ENCODE measurements at places on chromosomes 12 and 14.

DNA sequence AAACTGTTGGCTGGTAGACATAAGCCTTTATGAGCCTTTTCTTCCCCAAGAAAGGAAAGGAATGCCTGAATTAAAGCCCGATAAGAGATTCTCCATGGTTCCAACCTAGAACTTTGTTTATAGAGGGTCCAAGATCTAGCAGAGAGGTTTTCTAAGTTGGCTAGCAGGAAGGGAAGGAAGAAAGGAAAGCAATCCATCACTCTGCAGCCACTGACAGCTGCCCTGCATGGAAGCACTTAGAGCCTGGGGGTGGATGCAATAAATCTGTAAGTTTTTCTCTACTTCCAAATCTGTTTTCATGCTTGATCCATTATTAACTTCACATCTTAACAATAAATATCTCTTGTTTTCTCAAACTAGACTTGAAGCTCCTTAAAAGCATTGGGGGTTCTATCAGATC lies 224.4 kb downstream of the KSR2 start:
- no peak for DNase-seq

- peak; percentile 73 for DNase-seq
These were observed 567.9 kb downstream of the MED13L start for GRCh38 chr12:115709540-115710011.

DNA sequence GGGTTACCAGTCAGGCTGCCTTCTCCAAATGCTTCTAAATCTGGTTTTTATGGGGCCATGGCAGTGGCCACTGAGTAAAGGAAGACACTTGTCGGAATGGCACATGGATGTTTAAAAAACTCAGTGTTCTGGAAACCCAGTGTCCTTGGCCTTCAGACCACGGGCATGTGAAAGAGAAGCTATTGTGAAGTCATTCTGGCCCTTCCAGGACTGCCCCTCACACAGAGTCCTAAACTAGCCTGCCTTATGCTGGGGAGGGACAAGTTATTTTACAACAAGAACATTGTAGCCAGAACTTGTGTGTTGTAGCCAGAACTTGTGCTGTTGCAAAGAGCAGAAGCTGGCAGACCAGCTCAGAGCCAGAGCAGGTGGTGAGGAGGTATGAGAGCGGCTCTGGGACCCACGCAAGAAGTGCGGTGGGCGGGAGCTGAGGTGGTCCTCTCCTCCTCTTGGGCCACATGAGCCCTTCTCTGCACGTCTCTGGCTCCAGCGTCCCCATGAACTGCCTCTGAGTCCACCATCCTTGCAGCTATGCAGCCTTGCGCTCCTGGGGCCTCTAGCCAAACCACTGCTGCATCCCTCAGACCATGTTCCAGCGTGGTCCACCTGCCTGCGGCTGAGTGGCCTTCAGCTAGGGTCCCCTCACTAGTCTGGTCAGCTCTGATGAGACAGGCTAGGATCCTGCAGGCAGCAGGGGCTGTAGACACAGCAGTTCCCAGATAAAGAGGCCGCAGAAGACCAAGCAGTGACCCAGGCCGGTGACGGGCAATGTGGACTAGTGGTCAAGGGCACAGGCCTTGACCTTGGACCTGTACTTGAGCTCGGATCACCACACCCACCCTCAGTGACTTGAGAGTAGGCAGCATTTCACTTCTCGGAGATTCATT lies 32.5 kb downstream of the MMAB start:
- no peak for DNase-seq

DNA sequence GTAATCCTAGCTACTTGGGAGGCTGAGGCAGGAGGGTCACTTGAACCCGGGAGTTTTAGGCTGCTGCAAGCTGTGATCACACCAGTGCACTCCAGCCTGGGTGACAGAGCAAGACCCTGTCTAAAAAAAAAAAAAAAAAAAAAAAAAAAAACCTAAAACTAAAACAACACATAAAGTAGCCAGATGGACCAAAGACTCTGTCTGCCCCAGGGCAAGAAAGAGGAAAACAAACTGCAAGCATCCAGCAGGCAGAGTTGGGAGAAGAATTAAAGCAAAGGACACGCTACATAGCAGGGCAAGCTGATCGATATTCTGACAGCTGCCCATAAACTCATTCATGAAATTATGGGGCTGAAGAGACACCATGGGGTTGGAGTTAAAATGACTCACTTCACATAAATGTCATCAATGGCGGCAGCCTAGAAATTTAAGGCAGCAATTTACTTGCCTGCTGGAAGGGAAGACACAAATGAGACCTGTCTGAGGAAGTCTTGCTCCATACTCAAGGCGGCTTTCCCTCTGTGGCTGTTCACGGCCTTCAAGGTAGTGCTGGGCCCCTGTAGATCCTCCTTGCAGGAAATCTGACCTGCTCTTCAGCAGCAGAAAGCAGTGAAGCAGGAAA lies 259.1 kb upstream of the FKBP4 start:
- no peak for DNase-seq

- DNase-seq, result no peak
These were observed 53.1 kb downstream of the TSPAN9 start for GRCh38 chr12:3130057-3130830.

DNA sequence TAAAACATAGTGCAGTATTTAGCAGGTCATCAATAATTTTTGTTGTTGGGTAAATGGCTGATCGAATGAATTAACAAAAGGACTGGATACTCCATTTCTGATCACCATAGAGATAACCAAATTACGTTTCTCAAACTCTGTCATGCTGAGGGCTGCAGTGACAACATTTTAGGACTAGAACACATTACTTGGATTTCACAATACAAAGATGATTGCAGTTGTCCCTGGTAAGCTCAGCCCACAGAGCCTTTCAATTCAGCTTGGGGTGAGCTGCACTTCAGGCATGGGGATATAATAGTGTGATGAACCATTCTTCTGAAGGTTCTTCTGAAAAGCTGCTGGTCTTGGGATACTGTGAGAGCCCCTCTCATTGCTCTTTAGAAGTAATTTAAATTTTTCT lies 74.3 kb downstream of the FAR2 start:
- no peak for DNase-seq

GRCh38 chr12:118058881-118059280 lies 2.1 kb downstream of the WSB2 start:
- DNase-seq, result no peak

DNA sequence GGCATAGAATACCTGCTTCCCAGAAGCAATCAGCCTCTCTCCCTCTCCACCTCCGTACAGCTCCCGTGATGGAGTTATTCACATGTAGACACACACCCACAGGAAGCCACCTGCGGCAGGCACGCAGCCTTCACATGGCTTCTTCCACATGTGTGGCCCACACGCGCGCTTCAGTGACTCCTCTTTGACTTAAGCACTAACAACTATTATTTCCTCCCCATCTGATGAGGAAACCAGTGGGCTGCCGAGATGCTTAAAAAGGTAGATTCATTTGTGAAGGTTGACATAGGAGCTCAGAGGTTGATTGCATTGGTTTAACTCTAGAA lies 69.3 kb downstream of the PRMT8 start:
- DNase-seq, result no peak

GRCh38 chr12:105275997-105276733 lies 40.2 kb upstream of the APPL2 start:
- DNase-seq, result no peak

DNA sequence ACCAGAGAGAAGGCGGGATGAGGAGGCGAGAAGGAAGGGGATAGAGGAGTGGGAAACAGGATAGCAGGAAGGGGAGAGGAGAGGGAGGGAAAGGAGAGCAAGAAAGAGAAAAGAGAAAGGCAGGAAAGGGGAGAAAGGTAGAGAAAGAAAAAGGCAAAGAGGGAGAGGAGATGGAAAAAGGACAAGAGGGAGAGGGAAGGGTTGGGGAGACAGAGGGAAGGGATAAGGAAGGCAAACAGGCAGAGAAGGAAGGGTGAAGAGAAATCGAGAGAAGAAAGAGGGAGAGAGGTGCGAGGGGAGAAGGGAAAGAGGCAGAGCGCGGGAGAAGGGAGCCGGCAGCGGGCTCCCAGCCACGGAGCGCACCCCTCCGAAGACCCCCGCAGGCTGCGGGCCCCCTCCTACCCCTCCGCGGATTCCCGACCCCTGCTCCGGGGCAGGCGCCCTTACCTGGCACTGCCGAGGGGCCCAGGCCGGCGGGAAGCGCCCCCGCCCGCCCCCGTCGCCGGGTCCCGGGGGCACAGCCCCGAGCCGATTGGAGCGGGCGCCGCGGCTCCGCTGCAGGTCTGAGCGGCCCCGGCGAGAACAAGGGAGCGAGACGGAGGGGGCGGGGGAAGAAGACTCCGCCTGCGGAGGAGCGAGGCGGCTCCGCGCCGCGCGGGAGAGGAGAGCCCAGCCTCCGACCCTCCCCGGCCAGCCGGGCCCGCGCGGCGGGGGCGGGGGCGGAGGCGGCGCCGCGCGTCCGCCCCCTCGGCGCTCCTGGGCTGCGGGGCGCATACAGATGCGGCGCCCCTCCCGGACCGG lies at the start of gene CDH24:
CDH24 (minus strand) TSS at position 565 of the 801 bp plus-strand sequence. CDS start 1,787 bp downstream, outside the sequence.
- peak; percentile 85 for DNase-seq

- no peak for DNase-seq
These were observed at the start of gene ASB2 for GRCh38 chr14:93976477-93977057. TSS of gene ASB2 (minus strand) at chr14:93976570. CDS start at chr14:93964539, 12,031 bp downstream.

DNA sequence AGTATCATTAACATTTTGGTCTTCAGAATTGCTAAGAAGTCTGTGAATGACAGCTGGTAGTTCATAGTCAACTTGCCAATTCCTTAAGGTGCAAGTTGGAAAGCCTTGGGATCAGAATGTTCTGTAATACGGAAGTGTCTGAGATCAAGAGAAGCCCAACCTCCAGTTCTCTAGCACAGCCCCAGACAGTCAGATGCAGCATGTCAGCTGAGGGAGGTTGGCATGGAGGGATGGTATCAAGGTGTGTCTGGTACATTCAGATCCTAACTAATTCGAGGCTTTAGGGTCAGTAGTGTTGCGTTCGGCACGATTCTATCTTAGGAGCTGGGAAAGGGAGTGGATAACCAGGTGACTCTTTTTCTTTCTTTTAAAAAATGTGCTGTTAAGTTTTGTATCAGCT lies 38.3 kb downstream of the FNTB start:
- DNase-seq, result no peak

DNA sequence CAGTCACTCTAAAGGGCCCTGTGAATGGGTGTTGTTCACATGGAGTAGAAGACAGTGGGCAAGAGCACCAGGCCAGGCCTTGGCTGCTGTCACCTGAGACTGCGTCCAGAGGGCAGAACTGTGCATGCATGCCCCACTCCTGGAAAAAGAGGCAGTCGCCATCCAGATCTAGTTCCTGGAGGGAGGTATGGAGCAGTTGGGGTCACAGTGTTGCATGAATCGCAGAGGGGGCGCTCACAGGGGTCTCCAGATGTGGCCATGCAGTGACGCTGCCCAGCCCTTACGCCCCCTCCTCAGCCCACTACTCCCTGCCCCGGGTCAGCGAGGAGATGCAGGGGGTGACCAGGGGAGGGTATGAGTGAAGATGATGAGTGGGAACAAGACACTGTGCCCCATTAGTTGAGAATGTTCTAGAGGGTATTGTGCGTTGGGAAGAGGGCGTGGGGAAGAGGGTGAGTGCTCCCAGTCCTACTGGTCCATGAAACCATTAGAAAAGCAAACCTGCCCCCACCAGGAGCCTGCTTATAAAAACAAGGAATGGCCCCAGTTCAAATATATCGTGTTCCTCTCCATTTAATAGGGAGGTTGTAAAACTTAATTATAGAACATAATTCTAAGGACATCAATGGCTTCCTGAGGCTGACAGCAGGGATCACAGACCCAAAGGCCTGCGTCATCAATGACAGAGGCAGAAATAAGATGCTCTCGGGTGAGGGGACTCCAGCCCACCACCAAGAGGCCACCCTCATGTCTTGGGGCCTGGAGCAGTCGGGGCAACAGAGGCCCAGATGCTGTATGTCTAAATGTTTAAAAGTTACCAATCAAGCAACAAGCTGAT lies 32.2 kb upstream of the BCL7A start:
- no peak for DNase-seq

DNA sequence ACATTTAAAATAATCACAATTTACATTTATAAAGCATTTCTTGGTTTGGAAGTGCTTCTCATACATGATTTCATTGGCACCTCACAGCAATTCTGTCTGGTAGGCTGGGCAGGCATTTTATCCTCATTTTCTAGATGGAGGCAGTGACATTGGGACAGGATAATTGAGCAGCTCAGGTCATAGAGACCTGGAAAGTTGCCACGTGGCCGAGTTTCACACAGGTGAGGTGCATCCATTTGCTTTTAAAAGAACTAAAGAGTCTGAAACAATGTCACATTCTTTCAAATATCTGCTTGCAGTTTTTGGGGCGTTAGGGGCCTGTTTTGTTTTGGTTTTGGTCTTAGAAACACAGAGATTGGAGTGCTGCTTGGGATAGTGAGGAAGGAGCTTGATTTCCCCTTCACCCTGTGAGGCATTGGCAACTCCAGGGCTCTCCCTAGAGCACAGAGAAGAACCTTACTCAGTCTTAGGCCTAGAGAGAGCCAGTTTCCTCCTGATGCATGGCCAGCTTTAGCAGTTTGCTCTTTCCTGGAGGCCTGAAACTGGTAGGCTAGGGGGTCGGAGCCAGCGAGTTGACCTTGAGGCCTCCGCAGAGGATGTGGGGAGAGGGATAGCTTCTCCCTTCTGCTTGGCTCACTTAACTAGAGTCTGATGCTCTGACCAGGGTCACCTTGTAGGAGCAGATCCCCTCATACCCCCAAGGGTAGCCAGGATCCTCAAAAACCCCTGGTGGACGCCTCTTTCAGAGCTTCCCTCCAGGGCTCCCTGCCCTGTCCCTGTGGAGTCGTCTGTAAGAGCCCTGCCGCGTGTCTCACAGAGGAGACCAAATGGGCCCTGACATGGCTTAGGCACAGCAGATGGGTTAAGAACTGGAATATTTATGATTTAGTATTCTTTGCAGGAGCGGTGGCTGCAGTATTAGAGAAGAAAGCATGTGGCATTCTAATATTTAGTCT lies 34.9 kb upstream of the JDP2 start:
- DNase-seq, result no peak

- DNase-seq, result no peak
These were observed 56.4 kb upstream of the RERGL start for GRCh38 chr12:18146363-18146762.

DNA sequence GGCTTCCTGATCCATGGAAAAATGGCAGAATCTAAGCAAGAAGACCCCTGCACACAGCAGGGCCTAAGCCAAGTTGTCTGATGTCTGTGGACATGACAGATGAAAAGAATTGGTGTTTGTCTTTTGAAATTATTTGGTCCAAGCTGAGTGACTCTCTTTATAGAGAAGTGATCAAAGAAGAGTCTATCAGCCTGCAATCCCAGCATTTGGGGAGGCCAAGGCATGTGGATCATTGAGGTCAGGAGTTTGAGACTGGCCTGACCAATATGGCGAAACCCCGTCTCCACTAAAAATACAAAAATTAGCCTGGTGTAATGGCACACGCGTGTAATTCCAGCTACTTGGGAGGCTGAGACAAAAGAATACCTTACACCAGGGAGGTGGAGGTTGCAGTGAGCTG lies 64.8 kb upstream of the TUNAR start:
- DNase-seq, result no peak

- no peak for DNase-seq
These were observed 760 bp downstream of the TMEM19 start for GRCh38 chr12:71686658-71687025.

DNA sequence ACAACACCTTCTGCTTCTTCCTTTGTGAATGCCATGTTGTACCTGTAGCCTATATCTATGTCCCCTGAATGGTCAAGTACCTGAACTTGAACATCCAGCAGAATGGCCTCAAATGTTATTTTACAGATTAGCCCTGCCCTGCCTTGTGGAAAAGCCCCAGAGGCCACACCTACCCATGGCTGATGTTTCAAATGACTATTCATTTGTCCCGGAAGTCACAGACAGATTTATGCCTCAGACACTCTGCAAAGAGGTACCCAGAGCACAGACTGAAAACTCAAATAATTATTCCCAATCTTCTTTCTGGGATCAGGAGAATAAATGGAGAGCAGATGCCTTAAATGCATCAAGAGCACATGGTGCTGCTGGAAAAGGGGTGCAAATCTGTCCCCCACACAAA lies 13.0 kb upstream of the DPF3 start:
- DNase-seq, result no peak

GRCh38 chr12:9906873-9907272 lies 25.3 kb downstream of the CLEC2A start:
- DNase-seq, result no peak
